ENCODE measurements at places on chromosomes 3 and 15.

DNA sequence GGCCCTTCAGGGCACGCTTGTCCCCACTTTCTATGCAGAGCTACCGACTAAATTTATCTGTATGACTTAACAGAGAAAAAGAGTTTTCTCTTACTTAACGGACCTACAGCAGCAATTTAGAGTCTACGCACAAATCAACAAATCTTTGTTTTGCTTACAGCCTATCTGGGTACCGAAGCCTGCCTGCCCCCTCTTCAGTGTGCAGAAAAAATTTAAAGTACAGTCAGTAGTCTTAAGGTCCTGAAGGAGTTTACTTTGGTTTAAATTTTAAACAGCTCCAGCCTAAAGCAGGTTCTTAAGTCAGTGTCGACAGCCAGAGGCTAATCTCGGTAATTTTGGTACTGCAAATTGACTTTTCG, 570 bp downstream of the SACM1L start:
- no peak for DNase-seq

- no peak for DNase-seq
These were observed 132.6 kb upstream of the LRRN1 start for GRCh38 chr3:3666664-3667063.

DNA sequence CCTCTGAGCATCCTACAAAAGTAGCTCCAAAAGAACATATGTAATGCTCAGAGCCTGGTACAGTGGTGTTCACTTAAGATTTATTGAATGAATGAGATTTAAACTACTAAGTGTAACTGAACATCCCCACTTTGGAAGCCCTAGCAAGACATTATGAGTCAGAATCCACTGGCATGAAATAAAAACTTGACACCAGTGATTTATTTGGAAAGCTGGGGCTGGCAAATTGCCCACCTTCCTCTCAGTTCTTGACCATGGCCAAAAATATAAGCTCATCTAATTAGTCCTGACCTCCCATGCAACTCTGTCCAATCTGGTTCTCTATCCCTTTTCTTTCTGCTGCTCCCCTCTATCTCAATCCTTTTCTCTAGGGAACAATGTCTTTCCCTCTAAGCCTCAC, 418.0 kb downstream of the PLCL2 start:
- DNase-seq: no peak

DNA sequence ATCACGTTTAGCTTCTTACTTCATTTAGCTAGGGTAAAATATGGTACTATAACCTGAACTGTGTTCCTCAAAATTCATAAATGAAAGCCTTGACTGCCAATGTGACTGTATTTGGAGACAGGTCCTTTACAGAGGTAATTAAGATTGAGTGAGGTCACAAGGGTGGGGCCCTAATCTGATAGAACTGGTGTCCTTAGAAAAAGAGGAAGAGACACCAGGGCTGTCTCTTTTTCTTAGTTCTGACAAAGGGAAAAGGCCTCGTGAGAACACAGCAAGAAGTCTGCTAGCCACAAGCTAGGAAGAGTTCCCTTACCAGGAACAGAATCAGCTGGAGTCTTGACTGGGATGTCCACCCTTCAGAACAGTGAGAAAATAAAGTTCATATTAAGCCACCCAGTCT, 162.7 kb downstream of the GMNC start:
- no peak for DNase-seq

DNA sequence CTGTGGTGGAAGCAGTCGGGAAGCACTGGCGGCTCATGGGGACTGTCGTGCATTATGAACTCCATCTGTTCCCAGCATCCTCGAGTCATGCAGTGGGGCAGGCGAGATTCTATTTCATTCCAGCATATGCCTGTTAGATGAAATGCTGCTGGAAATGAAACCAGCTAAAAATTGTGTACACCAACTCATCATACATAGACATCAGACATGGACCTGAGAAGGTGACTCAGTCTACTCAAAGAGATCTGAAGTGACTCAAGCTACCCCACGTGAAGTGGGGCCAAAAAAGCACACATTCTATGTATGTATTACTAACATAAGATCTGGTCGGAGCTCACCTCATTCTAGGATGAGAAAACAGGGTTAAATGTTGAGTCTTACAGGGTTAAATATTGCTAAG, 47.5 kb upstream of the FAM98B start:
- no peak for DNase-seq

DNA sequence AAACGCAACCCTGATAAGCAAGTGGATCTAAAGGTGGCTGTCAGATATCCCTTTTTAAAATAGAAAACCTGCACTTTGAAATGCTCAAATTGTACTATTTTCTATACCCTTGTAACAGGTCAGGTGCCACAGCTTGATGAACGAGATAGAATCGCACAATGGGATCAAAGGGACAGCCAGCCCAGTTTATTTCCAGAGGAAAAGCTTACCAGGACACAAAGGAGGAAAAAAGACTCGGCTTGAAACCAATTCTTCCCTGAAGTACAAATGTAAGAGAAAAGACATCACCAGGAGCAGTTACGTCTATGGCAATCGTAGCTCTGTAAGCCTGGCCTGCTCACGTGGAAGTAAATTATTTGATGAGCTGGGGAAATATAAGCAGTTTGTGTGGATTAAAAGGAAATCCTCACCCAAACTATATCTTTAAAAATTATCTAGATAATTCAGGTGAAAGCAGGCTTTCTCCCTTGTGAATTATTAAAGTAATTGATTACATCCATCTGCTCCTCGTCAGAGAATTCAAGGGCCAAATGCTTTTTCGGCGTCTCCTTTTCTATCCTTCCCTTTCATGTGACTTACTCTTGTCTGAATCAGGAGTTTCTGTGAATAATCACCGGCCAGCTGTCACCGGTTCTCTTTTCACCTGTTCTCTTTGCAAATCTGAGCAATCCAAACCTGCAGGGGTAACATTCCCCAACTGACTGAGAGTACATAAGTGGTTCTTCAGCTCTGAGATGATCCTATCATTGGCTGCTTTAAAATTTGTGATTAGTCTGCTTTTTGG, 339.2 kb upstream of the ONECUT1 start:
- no peak for DNase-seq

DNA sequence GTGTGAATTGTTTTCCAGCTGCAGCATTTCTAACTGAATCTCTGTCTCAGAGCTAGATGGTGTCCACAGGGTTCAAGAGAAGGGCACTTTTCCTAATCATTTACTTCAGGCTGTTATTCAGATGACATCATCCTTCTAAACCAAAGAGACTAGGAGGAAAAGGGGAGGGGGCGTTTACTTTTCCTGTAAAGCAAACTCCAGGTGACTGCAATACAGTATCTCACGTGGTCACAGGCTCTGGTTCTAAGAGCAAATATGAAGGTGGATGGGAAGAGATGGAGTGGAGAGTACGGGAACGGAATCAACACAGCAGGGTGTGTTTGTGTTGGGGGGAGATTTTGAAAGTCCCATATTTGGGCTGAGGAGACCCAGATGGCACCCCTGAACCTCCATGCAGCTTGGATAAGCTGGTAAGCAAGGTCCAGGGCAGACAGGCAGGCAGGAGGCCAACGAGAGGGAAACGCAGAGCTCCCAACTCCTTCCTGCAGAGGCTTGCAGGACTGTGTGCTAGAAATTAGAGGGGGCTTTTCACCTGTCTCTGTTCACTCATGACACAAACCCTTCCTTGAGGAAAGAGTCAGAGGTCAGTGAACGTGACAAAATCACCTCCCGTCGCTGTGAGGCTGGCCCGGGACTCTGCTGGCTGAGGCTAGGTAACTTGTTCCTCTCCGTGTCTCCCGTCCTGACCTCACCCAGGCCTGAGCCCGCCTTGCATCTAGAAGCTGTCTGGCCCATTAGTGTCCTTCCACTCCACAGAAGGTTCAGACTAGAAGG, 151.2 kb downstream of the OPA1 start:
- DNase-seq: no peak

GRCh38 chr3:58572634-58573230, 4.5 kb downstream of the FAM107A start:
- DNase-seq: no peak

- no peak for DNase-seq
These were observed 142.4 kb upstream of the TMC3 start for GRCh38 chr15:81516461-81516860.

DNA sequence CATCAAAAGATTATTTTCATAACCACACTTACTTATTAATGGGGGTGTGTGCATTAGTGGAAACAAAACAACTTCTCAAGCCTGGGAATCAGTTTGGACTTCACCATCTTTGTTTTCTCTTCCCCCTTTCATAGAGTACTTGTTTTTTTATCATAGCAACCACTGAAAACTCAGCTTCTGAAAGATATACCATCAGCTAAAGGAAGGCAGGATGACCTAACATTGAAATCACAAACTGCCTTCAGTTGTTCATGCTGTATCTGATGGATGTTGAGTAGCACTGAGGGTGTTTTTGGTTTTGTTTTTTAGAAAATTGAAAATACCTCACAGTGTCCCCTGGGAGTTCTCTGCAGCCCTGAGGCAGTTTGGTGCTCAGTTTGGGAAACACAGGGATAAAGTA, 46.5 kb downstream of the NEK10 start:
- no peak for DNase-seq

GRCh38 chr3:4021162-4021561, 221.9 kb downstream of the LRRN1 start:
- DNase-seq: no peak

DNA sequence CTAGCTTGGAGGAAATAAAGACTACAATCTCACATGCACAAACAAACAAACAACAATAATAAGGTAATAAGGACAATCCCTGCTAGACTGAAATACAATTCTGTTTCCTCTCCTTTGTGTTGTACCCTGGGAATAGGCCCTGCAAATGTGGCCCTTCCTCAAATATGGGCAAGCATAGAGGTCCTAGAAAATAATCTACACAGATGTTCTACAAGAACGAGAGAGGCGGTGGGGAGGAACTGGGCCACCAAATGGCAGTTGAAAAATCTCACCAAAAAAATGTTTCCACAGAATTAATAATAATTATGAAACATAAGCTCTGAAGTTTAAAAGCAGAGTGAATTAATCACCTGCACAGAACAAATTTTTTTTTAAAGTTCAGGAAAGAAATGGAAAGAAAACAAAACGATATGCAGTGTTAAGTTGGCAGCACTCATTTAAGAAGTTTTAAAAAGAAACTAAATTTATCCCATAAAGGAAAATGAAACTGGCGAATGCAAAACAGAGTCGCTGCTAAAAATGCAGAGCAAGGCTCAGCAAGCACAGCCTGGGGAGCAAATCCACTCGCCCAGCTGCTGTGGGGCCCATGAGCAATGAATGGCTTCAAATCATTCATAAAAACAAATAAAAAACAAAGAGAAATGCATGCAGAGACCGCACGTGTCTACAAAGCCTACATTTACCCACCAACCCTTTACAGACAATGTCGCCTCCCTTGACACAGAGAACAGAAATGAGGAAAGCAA, 475.4 kb downstream of the OCA2 start:
- DNase-seq: no peak

DNA sequence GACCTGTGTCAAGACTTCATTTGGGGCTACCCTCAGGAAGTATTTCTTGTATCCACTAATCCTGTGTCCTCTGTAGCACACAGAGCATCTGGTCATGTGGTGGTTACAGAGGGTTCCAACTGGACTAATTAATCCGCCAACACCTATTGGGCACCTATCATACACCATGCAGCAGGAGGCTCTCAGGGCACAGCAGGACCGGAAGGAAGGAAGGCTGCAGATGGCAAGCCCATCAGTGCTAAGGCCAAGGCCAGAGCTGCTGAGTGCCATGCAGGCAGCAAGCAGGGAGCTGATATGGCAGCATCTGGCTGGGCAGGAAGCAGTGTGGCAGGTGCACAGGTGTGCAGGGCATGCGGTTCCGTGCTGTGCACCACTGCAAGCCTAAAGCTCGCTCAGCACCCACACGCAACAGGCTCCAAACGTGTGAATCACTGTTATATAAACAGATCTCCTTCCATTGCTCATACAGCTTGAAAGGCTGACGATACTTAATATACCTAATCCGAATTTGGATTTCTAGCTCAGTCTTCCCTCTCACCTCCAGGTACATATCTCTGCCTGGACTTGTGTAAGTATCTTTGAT, 64.4 kb upstream of the SNRPA1 start:
- DNase-seq: no peak

DNA sequence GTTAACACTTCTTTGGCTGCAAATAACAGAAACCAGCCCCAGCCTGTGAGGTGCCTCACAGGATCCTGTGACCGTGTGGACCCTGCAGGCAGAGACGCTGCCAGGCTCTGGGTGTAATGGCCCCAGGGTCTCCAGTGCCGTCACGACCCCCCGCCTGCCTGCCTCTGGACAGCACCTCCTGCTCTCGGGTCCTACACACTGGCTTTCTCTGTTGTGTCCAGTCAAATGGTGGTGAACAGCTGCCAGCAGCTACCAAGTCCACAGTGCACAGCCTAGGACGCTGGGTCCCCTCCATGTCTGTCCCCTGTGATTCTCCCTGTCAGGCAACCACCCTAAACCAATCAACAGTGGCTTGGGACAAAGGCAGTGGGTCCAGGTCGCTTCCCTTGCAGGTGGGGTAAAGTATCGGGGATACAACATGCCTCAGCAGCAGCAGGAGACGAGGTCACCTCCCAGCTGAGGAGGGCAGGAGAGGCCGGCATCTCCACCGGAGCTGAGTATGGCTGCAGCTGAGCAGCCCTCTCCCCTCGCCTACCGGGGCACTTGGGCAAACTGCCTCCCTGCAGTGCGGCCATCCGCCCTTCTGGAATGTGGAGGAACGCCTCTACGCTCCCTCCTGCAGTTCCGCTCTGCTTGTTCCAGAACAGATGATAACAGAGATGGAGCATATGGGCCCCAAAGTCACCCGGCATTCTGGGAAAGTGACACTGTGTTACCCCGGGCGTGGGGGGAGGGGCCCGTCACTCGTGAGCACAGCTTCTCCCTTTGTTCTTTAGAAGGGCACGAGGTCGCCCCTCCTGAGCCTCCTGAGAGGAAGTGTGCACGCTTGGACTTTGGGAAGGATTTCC, 21.1 kb upstream of the SKOR1 start:
- DNase-seq: no peak

DNA sequence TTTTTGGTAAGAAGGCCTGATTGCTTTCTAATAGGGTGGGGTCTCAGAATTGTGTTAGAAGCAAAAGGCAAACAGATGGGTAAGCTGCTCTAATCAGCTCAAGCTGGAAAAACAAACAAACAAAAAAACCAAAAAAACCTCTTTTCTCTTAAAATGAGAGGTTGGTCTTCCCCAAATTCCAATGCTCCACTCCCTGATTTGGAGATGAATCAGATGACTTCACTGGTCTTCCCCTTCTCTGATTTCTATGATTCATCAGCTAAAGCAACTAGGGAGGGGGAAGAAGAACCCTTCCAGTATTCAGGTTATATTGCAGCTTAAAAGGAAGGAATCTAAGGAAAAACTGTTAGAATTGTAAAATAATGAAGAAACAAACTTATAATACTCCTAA, 9.6 kb upstream of the ANXA2 start:
- DNase-seq: no peak

DNA sequence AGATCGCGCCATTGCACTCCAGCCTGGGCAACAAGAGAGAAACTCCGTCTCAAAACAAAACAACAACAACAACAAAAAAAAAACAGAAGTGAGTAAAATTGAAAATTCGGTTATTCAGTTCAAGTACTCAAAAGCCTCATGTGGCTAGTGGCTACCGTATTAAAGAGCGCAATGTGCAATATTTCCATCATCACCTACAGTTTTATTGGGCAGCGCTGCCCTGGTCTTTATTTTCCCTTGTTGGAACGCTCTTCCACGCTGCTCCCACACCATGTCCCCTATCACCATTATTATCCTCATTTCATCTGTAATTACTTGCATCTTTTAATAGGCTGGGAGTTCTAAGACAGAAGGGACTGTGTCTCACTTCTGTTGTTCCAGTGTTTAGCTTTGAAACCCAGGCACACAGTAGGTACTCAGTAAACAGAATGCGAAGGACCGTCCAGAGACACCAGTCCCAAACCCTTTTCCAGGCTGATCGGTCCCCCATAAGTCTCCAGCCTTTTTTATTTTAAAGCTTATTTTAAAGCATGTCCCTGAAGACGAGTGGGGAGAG, 423 bp upstream of the HACD3 start:
- no peak for DNase-seq

Data from stimulated activated CD4-positive, alpha-beta T cell treated with anti-CD3 and anti-CD28 coated beads, Interleukin-1b, Interleukin-23, amount 100 ng/mL, for 1 hour (primary cell).